ENCODE measurements at places on chromosomes 1 and 21.

- DNase-seq = no peak
Observed at GRCh38 chr21:31660591-31660990, 1.1 kb downstream of the SOD1 start.

DNA sequence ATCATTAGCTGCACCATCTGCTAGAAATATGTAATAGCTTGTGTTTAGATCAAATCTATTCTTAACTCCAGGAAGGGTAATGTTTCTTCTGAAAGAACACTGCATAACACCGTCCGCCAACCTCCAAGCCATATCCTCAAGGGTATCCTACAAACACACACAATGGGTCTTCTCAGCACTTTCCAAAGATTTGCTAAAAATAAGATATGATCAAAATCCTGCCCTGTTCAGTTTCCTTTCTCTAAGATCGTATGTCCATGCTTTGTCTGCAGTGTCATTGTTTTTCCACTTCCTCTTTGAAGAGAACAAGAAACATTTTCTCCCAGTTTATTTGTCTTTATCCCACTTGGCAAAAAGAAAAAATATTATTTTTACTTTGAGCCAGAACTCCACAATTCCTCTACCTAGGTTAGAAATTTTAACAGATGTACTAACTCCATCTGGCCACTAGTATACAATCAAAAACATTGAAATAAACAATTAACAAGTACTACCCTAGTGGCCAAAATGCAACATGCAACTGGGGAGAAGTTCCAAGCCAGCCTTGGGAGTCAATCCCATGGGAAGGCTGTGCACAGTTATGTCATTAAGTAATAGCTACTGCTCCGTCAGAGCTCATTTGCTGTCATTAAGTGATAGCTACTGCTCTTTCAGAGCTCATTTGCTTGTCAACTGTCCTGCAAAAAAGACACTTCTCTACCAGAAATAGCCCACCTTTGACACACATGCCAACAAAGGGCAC lies 37.8 kb downstream of the FRRS1 start:
- no peak for DNase-seq

DNA sequence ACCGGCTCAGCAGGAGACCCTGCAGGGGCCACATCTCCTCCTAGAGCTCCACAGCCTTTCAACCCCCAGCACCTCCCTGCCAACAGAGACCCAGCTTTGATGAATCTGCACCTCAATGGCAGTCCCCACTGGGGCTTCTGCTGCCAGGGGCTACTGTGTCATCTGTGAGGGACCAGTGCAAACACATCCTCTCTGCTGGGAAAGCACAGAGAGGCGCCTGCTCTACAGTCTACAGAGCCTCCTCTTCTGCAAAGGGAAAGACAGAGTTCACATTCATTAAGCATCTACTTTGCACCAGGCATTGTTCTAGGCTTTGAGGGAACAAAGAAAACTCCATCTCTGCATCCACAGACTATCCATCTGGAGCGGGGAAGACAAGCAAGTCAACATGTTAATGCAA lies 125.8 kb downstream of the CAPN8 start:
- DNase-seq = no peak

GRCh38 chr21:43975469-43976098 lies 36.5 kb upstream of the TRAPPC10 start:
- DNase-seq = peak; percentile 73

- DNase-seq = no peak
Observed at GRCh38 chr1:167501515-167502191, 16.7 kb downstream of the CD247 start.

DNA sequence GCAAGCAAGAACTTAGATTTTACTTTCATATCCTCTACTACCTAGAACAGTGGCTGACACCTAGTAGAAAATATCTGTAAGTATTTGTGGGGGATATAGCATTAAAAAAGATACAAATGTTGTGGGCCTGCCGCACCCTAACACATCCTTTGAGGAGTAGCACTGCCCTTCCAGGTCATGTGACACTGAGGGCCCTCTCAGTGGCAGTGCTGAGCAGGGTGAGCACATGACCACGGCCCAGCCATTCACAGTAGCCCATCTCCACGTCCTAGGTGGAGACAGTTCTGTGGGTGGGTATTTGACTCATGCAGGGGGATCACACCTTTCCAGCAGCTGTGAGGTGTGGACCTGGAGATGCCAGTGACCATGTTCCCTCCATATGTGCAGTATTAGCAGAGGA lies 108.9 kb downstream of the OMA1 start:
- no peak for DNase-seq

DNA sequence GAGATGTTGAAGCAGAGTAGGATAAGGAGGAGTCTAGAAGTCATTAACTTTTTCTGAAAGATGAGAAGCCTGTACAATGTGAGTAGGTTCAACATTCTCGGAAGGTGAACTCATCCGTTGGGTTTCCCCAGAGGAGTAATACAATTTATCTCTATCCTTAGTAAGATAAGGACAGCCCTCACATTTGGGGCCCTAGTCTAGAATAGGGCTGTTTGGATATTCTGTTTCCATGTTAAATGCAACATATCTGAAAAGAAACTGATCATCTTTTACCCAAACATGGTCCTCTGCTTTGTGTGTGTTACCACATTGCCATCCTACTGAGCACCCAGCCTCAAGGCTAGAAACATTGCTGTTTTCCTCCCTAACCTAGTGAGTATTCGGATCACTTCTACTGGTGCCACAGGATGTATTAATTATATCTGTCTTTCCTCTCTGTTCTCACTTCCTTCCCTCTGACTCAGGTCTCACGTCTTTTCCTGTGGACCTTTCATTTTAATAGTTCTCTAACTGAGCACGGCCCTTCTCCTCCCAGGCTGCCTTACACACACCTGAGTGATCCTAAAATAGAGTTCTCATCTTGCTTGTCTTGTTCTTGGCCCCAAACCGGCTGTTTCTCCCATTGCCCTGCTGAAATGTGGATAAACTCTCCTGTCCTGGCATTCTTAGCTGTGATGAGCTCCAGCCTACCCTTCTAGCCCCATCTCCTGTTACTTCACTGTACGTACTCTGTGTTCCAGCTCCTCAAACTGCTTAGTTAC lies 91.7 kb downstream of the CDC14A start:
- DNase-seq = no peak

- DNase-seq = no peak
Observed at GRCh38 chr1:29238620-29239002, 2.3 kb downstream of the PTPRU start.

GRCh38 chr1:156750711-156751450 lies 594 bp downstream of the HDGF start:
- DNase-seq = peak; percentile 55

DNA sequence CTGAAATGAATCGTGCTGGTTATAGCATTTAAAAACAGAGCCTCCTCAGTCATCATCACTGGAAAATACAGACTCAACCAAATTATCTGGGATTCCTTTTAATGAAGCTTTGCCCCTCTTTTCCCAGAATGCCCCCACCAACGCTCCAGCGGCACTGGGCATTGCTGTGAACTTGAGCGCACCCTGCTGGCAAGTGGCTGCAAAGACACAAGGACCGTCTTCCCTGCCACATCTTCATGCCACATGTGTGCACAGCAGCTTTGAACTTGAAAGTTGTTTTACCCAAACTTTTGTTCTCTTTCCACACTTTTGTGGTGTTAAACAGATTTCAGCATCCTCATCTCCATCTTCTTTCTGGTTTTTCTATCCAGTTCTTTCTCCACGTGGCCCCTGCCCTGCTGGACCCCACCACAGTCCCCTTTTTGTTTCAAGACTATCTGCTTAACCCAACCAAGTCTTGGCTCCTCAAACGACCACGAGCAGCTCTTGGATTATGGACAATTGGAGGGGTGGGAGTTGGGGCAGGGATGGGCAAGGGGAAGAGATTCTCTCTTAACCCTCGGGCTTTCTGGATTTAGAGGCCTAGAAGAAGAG lies 12.8 kb upstream of the LMX1A start:
- peak; percentile 62 for DNase-seq

DNA sequence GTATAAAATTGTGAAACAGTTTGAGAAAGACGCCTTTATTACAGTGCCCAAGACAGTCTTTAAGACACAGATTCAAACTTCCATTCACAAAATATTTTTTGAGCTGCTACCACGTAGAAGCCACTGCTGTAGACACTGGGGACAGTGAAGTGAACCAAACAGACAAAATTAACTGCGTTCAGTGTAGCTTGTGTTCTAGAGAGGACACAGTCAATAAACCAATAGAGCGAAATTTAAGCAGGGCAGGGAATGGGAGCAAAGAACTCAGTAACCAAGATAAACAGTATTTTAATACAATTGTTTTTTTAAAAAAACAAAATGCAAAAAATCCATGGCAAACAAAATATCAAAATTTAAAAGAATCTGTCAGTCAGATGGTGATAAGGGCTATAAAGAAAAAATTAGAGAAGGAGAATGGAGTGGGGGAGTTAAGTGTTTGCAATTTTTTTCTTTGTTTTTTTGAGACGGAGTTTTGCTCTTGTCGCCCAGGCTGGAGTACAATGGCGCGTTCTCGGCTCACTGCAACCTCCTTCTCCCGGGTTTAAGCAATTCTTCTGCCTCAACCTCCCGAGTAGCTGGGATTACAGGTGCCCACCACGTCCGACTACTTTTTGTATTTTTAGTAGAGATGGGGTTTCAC lies 719 bp upstream of the PARS2 start:
- DNase-seq = no peak

DNA sequence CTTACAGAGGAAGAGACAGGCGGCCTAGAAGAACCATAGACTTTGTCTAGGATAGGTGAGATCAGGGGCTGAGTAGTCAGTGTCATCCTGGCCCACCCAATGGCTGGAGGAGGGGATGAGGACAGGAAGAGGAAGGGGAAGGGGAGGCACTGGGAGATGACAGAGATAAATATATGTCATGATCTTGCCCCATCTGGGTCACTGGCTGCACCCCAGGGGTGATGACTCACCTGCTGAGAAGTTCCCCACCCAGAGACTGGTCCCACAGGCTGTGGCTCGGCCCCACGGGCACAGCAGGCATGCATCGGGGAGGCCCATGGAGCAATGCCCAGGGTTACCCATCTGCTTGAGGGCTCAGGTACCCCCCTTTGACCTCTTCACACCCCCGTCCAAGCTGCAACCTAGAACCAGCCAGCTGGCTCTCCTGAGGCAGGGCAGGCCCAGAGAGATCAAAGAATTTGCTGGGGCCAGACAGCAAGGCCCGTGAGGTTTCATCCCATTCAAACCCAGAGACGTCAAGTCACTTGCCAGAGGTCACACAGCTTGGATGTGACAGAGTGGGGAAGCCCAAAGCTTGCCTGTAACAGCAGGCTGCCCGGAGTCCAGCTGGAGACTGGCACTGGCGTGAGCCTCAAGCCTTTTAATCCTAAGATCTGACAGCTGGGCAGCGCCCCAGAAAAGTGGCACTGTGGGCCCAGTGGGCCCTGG lies 34.7 kb upstream of the CASZ1 start:
- DNase-seq = no peak

DNA sequence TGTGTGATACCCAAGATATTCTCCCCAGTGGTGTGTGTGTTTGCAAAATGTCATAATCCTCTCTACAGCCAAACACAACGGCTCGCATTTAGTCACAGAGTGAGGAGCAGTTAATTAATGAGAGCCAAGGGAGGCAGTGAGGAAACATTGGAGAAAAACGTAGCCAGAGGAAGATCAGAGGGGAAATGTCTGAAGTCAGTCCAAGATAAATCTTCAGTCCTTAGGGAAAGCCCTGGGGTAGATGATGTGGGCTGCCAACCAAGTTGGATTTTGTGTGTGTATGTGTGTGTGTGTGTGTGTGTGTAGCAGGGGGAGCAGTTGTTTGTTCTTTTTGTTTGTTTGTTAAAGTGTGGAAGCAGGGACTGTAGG lies 201.0 kb upstream of the PTBP2 start:
- no peak for DNase-seq

DNA sequence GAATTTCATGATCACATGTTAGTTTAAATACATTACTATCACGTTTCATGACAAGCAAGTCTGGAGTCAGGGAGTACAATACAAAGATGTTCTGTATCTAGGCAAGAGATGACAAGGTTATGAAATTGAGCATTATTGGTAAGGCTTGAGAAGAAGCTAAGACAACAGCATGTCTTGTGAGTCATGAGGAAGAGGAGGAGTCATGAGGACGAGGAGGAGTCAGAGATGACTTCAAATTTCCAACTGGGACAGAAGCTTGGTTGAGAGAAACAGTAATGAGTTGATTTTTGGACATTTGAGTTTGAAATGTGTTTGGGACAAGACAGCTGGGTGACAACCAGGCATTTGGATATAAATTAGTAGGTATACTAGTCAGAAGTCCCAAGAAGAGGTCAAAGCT lies 4.3 kb upstream of the UBE2U start:
- DNase-seq = no peak

- no peak for DNase-seq
Observed at GRCh38 chr1:90761156-90761555, 44.1 kb upstream of the BARHL2 start.

DNA sequence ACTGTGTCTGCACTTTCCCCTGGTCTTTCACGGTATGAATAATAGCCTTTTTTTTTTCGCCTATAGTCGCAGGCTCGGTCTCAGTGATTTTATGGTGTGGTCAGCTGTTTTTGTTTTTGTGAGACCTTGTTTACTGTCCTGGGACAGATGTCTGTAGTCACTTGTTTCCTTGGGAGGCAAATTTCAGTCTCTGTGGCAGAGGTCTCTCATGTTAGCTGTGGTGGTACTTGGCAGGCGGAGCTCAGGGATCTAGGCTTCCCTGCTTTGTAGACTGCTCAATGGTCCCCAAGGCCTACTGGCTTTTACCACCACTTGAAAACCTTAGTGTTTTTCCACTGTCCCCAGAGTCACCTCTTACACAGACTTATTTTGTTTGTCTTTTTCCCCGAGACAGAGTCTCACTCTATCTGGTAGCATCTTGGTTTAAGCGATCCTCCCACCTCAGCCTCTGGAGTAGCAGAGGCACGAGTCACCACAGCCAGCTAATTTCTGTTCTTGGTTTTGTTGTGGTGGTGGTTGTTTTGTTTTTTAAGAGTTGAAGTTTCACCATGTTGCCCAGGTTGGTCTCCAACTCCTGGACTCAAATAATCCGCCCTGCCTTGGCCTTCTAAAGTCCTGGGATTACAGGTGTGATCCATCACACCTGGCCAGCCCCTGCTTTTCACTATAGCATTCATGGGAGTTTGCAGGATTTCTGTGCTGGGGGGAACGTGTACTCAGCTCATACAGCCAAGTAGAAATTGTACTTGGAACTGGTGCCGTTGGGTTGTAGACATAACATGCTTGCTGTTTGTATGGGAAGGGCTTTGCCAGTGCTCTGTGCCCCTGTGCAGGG lies 10.3 kb downstream of the RNU1-2 start:
- no peak for DNase-seq

- DNase-seq = no peak
Observed at GRCh38 chr1:55347866-55348265, 132.7 kb upstream of the USP24 start.

DNA sequence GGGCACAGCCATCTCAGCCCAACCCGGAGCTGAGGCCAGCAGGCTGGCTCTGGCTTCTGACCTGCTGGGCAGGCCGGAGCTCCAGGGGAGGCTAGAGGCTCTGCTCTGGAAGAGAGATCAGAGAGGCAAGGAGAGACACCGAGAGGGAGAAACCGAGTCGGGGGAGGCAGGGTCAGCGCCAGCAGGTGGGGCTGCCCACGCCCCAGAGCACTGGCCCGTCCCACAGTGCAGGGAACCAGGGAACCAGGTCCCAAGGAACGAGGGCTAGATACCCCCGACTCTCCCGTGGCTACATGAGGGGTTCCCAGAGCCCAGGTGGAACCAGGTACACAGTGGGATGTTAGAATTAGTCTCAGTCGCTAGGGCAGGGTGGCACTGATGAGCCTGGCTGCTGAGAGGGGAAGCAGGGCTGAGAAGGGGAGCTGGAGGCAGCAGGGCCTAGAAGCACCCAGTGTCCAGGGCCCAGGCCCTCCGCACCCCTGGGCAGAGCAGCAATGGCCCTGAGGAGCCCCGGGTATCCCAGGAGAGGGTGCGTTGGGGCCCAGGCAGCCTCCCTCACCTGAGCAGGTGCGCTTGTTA lies 2.1 kb downstream of the MASP2 start:
- DNase-seq = no peak
